ENCODE measurements at places on chromosomes 6 and 20.

GRCh38 chr20:2327620-2328555 lies 32.1 kb downstream of the TGM3 start:
- DNase-seq = no peak

GRCh38 chr20:12882832-12883506 lies 125.8 kb upstream of the SPTLC3 start:
- DNase-seq = no peak

GRCh38 chr6:155694419-155694790 lies 238.8 kb upstream of the NOX3 start:
- DNase-seq = no peak

DNA sequence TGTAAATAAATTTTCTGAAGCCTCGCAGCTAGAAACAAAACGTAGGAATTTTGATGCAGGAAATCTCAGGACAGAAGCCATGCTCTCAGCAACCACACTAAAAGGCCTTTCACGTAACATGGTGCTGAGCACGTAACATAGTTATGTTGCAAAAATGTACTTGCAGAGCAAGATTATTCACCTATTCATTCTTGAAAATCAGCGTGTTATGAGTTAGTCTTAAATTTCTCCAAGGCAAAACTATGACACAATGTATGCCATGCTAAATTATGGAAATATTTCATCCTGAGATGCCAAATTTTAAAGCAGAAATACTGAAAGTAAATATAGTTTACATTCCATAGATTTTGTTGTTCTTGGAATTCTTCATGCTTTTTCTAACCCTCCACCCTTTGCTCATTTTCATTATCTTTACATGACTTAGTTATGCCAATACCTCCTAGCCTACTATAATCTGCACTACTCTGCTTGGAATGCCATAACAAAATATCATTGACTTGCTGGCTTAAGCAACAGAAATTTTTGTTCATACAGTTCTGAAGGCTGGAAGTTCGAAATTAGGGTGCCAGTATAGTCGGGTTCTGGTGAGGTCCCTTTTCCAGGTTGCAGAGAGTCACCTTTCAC lies 179.8 kb upstream of the BMP5 start:
- no peak for DNase-seq

GRCh38 chr6:13006578-13007300 lies 290.2 kb downstream of the PHACTR1 start:
- no peak for DNase-seq

DNA sequence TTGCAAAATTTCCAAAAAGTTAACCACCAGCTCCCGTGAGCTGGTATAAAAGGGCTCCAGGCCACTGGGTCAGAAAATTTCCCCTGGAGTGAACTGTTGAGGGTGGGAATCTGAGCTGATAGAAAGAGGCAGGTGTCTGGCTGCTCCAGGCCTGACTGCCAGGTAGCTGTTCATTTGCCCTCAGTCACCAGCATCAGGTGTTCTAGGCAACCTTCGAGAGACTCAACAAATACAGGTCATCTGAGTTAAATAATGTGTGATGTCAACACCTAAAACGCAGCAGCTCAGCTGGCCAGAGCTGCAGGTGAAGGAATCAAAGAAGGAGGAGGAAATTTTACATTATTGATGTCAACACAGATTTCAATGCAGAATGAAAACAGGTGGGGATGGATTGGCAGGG lies 46.7 kb downstream of the KCNK5 start:
- DNase-seq = no peak

GRCh38 chr20:14723614-14724013 lies 386.2 kb upstream of the FLRT3 start:
- DNase-seq = no peak

GRCh38 chr6:81304466-81304865 lies 448.0 kb downstream of the TENT5A start:
- no peak for DNase-seq

DNA sequence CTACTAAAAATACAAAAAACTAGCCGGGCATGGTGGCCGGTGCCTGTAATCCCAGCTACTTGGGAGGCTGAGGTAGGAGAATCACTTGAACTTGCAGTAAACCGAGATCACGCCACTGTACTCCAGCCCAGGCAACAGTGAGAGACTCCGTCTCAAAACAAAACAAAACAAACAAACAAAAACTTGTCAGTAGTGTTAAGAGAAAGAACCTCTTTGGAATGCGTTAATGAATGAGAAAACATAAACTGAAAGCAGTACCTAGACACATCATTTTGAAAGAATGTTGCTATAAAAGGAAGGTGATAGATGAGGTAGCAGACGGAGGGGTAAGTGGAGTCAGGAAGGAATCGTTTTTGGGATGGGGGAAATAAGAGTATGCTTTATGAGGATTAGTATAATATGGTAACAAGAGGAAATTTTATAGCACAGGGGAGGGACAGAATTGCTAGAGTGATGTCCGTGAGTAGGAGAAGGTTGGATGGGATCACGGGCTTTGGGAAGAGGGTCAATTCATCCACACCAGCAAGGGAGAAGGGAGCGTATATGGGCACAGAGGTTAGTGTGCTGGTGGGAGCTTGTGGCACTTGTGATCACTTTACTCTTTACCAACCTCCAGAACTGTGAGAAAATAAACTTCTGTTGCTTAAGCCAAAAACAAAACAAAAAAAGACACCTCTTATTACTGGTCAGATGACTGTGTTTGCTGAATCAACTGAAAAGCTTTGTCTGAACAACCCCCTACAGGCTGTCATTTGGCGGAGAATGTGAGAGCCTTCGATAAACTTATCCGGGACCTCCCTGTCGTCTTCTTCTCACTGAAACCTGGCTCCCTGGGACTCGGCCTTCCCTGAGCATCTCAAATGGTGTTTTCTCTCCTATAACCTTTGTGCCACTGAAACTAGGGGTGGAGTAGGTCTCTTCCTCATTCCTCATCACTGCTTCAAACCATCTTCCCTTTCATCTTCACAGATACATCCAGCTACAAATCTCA lies 48.9 kb upstream of the TFAP2A start:
- DNase-seq = no peak

DNA sequence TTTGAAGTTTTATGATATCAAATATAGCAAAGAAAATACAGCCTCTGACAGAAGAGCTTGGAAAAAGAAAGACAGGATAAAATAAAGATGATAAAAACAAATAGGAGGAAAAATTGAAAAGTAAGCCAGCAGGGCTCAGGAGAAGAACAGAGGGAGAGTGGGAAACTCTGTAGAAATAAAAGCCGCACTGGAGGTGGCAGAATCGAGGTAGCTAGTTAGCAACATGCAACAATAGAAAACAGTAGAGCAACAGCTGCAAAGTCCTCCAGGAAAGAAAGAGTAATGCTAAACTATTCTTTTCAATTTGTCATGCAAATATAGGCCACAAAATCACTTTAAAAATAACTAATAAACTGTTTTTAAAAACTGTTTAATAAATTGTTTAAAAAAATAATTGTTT lies 28.8 kb downstream of the HBS1L start:
- DNase-seq = no peak

- DNase-seq = no peak
Observed at GRCh38 chr20:20205141-20205861, 153.0 kb downstream of the CFAP61 start.

DNA sequence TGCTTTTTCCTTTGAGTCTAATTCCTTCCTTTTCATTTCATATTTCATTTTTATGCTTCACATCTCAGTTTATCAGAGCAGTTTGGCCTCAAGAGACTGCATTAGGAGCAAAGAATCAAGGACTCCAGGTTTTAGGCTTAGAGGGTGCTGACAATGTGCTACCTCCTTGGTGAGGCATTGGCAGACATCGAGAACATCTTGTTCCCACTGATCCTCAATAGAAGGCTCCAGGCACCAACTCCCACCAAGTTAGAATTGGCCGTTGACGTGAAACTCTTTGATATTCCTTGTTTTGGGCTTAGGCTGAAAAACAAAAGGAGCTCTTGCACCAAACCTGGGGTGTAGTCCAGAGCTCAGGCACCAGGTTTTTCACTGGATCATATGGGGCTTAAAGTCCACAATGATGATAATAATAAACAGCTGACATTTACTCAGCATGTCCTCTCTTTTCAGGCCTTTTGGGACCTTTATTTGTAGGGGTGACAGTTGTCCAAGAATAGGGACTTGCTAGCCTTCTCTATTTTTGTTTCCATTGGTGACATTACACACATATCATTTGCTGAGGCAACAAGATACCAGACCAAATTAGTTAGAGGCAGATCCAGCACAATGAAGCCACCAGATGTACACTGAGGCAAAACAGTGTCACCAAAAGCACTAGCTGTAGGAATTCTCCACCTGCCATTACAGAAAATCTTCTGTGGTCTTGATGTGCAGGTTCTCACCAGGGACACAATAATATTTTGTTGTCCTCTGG lies 81.0 kb upstream of the ENPP5 start:
- DNase-seq = no peak

GRCh38 chr20:56157530-56158203 lies 90.9 kb upstream of the MC3R start:
- DNase-seq = no peak

All from naive thymus-derived CD8-positive, alpha-beta T cell (primary cell).